Bronchial epithelial cell (primary cell): ENCODE measurements at places on chromosomes 2 and 18. TPM values are rescaled to one million over a fixed set of nuclear protein-coding genes. Genes with fewer than 3 reads are reported as not detected.

- peak; percentile 6 for DNase-seq
These were observed at the start of gene PID1 for GRCh38 chr2:229270551-229271410. Gene PID1, minus strand, starts transcription at chr2:229271287. Its CDS starts 244 bp downstream, at chr2:229271043.

GRCh38 chr2:30504731-30505130 is 57.7 kb downstream of the LCLAT1 start:
- DNase-seq = no peak

GRCh38 chr18:12248926-12249720 is 5.0 kb upstream of the CIDEA start:
- DNase-seq = no peak

- DNase-seq = peak; percentile 8
These were observed 131.9 kb upstream of the NT5C1B start for GRCh38 chr2:18721038-18721922.

DNA sequence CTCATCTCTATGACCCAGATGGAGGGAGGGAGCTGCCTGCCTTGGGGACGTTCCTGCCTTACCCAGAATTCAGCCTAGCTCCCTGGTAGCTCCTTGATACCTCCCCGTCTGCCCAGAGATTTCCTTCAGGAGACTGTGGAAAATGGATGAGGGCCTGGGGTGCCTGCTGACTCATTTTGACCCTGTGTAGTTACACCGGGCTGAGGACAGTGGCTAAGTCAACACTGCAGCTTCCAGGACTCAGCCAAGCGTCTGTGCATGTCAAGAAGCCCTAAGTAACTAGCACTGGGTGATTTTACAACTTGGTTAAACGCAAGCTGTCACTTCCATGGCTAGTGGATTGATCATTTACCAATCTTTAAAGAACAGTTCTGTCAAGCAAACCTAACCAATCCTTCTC is 23.3 kb upstream of the EPAS1 start:
- DNase-seq = no peak

- DNase-seq = no peak
These were observed 81.3 kb upstream of the ACAA2 start for GRCh38 chr18:49894517-49895226.

DNA sequence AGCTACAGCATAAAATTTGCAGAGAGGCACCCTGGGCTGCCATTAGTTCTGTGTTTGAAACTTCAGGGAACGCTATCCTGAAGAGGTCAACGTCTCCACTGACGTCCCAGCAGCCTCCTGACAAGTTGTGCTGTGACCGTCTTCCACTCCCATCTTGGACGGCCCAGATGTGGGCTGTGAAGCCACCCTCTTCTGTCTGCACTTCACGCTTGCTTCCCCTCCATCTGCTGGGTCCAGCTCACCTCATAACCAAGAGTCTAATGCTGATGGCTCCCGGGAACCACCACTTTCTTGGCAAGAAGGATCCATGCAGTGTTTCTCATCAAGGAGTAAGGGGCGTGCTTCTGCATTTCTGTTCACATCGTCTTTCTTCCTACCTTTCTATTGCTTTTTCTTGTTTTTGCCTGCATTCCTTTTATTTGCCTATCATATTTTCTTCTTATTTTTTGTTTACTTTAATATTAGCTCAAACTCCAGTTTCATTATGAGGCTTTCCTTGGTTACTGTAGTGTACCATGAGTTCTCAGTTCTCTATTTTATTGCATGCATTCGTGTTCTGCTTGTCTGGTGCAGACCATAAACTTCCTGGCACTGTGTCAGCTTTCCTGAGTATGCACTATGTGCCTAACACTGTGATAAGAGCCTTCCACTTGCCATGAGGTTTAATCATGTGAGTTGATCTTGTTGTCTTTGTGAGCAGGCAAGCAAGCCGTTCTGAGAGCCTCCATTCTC is 631.8 kb upstream of the RAB6C start:
- DNase-seq = no peak

The HOXD13 gene
- total RNA-seq = not detected in 2 replicates

The DSC2 gene
- 49.0 and 111 TPM in 2 replicates for total RNA-seq

DNA sequence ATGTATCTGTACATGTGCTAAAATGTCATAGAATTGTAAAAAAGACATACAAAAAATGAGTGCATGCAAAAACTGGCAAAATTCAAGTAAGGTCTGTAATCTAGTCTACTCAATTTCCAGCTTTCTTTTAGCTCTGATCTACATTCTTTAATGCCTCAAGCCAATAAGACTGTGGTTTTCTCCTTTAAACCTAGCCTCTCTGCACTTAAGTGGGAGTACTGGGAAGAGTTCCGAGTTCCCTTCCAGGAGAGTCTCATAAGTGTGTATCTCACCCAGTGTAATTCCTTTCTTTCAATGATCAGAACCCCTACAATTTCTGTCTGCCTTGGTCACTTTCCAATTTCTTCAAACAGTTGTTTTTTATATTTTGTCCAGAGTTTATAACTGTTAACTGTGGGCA is 150.1 kb downstream of the PTRHD1 start:
- no peak for DNase-seq

DNA sequence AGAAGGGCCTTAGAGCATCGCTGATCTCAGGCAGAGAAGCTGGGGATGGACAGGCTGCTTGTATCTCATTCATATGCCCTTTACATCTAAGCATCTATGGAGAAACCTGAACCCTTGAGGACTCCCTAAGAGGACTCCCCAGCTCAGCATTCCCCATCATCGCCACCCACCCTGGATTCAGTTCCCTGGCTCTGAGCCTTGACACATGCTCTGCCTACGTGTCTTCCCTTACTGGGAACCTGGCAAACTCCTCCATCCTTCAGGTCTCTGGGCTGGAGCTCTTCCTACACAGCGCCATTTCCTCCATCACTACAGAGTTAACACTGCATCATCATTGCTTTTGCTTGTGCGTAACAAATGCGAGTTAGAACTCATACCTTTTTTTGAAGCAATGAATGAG is 31.2 kb upstream of the OTOF start:
- no peak for DNase-seq

The NDC80 gene
- total RNA-seq = 0.26 and 0.51 TPM in 2 replicates

GRCh38 chr18:12242658-12243260 is 11.4 kb upstream of the CIDEA start:
- DNase-seq = no peak
